CD4-positive, alpha-beta memory T cell (primary cell): ENCODE measurements at places on chromosomes 3 and 15. TPM values are rescaled to one million over a fixed set of nuclear protein-coding genes. Genes with fewer than 3 reads are reported as not detected.

Gene C15orf40
- 47.0 TPM for total RNA-seq

Gene UCN2
- total RNA-seq, result not detected

Gene TWF2
- total RNA-seq, result 69.3 TPM

Gene GNAT1
- not detected for total RNA-seq

Gene LZTFL1
- total RNA-seq, result 10.0 TPM

Gene ZNF80
- total RNA-seq, result 1.1 TPM

Gene TRIM42
- total RNA-seq, result not detected

DNA sequence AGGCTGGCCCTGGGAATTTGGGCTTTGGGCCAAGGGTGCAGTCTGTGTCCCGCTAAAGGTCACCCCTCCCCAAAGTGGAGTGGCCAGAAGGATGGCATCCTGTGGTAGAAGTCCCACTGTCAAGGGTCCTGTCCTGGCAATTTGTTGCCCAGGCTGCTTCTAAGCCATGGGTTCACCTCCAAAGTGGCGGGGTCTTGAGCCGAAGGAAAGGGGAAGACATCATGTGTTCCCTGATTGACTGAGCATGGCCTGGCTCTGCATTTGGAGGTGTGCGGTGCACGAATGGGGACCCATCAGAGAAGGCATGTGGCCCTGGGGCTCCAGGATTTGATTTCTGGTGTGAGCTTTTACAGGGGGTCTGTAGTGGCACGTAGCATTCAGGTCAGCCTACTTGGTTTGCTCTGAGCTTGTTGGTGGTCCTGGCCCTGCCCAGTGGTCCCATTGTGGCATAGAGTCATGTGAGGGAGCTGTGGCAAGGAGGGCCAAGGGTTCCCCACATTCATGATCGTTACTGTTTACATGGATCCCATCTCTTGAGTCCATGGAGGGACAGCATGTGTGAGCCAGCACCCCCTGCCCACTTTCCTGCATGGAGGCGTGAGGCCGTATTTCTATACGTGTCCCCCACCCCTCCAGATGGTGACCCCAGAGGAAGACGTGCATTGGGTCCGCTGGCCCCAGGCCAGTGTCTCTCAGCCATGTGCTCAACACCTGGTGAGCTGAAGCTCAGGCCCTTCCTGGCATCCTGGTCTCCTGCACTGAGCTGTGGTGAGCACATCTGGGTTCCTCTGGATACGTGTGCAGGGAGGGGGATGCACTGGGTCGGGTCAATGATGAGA, 225.1 kb downstream of the SNRPN start:
- H3K4me3 ChIP-seq, result no peak overlapping the region
- no peak for DNase-seq

DNA sequence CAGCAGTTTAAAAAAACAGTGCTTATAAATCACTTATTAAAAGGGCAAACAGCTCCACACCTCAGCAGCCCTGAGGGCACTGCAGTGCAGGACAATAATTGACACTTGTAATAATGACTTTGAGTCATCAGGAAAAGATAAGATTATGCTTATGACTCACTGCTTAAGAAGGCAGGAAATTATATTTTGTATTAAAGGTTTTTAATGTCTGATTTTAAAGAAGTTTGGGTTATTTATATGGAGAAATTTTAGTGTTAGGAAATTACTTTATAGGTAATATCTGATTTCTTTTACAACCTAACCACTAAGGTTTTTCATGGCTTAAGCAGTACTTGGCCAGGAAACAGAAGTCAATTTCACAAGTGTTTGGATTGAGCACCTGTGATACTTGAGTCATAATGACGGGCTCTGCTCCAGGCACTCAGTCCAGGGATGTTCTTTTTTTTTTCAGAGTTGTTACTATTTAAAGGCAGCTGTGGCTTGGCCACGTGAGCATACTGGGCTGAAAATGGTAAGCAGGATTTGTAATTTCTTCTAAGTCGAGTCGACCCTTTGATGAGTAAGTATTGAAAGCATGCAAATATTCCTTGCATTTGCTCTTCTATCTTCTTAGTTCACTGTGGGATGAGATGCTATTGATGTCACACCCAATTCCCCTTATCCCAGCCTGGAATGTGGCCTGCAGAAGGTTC, 21.6 kb upstream of the SLC6A20 start:
- H3K4me3 ChIP-seq, result no peak overlapping the region
- no peaks in the 10 kb centered on the region for H3K36me3 ChIP-seq
- H3K27me3 ChIP-seq, result no peaks in the 10 kb centered on the region
- no peak for DNase-seq

DNA sequence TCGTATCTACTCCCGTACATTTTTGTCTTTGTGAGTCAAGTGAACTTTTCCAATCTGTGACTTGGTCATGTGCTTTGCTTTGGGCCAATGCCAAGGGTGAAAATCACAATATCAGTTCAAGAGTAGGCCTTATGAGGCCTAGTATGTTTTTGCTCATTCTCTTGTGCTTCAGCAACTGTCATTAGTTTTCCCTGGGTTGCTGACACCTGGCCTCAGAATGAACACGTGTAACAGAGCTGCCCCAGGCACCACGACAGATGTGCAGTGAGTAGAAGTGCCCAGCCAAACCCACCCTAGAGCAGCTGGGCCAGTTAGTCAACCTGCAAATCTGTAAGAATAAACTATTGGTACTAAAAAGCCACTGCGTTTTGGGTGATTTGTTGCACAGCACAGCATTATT, 460.3 kb upstream of the WNT5A start:
- H3K27me3 ChIP-seq, result no peaks in the 10 kb centered on the region
- DNase-seq, result no peak
- no peak overlapping the region for H3K27ac ChIP-seq

DNA sequence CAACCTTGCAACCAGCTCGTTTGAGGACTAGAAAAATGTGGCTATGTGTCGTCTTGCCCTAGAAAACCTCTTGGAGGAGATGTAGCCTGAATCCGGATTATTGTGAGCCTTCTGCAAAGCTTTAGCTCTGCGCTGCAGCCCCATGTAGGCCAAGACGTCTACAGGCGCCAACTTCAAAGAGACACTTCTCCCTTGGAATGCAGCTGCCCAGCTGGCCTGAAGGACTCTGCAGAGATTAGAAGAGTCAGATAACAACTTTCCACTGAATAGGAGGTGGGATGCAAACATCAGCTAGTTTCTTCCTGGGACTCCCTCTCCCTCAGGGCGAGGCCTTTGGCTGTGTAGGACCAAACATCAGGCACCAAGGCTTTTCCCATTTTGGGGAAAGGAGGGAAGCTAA, 356.5 kb upstream of the IL12A start:
- H3K27me3 ChIP-seq, result no peaks in the 10 kb centered on the region
- no peaks in the 10 kb centered on the region for H3K36me3 ChIP-seq
- no peak for DNase-seq
- no peak overlapping the region for H3K4me3 ChIP-seq

- peaks cover 46% of the 10 kb centered on the region for H3K4me1 ChIP-seq
- DNase-seq, result no peak
- H3K27me3 ChIP-seq, result no peaks in the 10 kb centered on the region
Measured at GRCh38 chr15:51830276-51830806, 888 bp downstream of the TMOD3 start.

DNA sequence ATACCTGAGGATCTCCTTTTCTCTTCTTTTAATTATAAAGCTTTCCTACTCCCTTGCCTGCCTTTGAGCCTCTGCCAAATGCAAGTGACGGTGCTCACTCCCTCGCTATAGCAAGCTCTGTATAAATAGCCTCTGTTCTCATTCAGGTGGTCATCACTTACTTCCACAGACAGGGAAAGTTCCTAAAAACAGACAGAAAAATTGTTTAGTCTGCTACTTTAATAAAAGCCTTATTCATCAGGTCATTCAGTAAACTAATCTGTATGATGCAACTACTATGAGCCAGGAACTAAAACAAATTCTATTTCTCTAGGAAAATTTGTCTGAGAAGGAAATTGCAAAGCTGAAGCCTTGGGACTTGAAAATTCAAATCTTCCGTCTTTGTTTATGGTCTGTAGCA, 10.2 kb upstream of the DLG1 start:
- no peak for DNase-seq
- no peak overlapping the region for H3K27ac ChIP-seq
- H3K27me3 ChIP-seq, result peaks cover 3% of the 10 kb centered on the region

- no peak overlapping the region for H3K27ac ChIP-seq
- H3K27me3 ChIP-seq, result no peaks in the 10 kb centered on the region
- no peak overlapping the region for H3K4me3 ChIP-seq
- no peaks in the 10 kb centered on the region for H3K4me1 ChIP-seq
- no peak for DNase-seq
- no peaks in the 10 kb centered on the region for H3K36me3 ChIP-seq
Measured at GRCh38 chr3:5980475-5980874, 793.0 kb downstream of the EDEM1 start.

- peaks cover 3% of the 10 kb centered on the region for H3K4me1 ChIP-seq
- no peak overlapping the region for H3K27ac ChIP-seq
- H3K4me3 ChIP-seq, result no peak overlapping the region
- H3K36me3 ChIP-seq, result no peaks in the 10 kb centered on the region
- no peaks in the 10 kb centered on the region for H3K27me3 ChIP-seq
Measured at GRCh38 chr15:62853114-62853840, 189.3 kb upstream of the TPM1 start.

DNA sequence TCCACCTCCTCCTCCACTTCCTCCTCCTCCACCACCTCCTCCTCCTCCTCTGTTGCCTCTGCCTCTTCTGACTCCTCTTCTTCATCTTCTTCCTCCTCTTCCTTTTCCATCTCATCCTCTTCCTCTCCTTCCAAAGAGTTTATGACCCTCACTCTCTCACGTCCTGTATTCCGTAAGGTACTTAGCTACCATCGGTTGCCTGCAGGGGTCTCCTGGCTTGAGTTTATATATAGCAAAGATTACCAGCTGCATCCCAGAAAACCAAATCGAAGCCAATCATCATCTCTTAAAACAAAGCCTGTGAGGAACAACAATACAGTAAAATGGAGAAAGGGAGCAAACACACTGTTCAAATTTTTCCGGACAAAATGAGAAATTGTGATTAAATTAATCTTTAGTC, 317.4 kb downstream of the C3orf38 start:
- no peaks in the 10 kb centered on the region for H3K4me1 ChIP-seq
- H3K27me3 ChIP-seq, result no peaks in the 10 kb centered on the region
- H3K4me3 ChIP-seq, result no peak overlapping the region
- no peak for DNase-seq

DNA sequence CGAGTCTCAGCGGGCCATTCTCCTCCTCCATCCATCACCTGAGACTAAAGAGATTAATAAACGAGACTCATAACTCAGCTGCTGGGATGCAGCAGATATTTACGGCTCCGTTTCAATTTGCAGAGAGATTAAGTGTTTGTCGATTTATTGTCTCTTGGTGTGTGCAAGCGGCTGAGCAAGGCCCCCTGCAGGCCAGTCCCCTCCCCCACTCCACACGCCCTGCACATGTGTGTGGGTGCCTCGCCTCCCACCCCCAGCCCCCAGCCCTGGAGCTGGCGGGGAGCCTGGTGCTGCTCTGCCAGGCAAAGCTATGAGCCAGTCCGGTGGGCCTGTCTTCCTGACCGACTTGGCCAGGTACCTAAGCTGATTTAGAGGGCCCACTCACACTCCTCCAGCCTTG, 63.0 kb downstream of the CYP11A1 start:
- H3K27ac ChIP-seq, result no peak overlapping the region
- H3K4me1 ChIP-seq, result no peaks in the 10 kb centered on the region
- H3K4me3 ChIP-seq, result no peak overlapping the region
- H3K27me3 ChIP-seq, result no peaks in the 10 kb centered on the region
- no peak for DNase-seq

GRCh38 chr15:89971592-89971997, 29.5 kb upstream of the ZNF710 start:
- peak; percentile 21 for DNase-seq
- no peaks in the 10 kb centered on the region for H3K27me3 ChIP-seq
- no peaks in the 10 kb centered on the region for H3K4me1 ChIP-seq

GRCh38 chr15:63928185-63928842, 94.6 kb upstream of the HERC1 start:
- H3K27ac ChIP-seq, result no peak overlapping the region
- H3K4me1 ChIP-seq, result no peaks in the 10 kb centered on the region
- DNase-seq, result no peak
- H3K36me3 ChIP-seq, result no peaks in the 10 kb centered on the region
- H3K4me3 ChIP-seq, result no peak overlapping the region

DNA sequence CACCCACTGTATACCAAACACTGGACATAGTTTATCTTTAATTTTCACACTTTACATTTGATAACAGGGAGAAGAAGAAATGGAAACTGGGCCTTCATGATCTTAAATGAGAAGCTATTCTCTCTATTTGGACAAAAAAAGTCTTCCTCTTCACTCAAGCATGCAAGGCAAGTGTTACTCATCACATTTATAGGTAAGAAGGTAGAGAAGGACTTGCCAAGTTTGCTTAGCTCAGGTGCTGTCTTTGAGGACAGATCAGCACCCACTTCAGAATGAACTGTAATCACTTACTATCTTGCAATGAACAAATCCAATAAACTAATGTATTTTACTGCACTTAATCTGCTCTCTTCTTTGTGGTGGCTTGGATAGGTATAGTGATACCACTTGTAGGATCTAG, 1.1 kb upstream of the MYH15 start:
- no peaks in the 10 kb centered on the region for H3K36me3 ChIP-seq
- no peak overlapping the region for H3K4me3 ChIP-seq
- no peak for DNase-seq
- no peak overlapping the region for H3K27ac ChIP-seq
- H3K4me1 ChIP-seq, result no peaks in the 10 kb centered on the region
- no peaks in the 10 kb centered on the region for H3K27me3 ChIP-seq

DNA sequence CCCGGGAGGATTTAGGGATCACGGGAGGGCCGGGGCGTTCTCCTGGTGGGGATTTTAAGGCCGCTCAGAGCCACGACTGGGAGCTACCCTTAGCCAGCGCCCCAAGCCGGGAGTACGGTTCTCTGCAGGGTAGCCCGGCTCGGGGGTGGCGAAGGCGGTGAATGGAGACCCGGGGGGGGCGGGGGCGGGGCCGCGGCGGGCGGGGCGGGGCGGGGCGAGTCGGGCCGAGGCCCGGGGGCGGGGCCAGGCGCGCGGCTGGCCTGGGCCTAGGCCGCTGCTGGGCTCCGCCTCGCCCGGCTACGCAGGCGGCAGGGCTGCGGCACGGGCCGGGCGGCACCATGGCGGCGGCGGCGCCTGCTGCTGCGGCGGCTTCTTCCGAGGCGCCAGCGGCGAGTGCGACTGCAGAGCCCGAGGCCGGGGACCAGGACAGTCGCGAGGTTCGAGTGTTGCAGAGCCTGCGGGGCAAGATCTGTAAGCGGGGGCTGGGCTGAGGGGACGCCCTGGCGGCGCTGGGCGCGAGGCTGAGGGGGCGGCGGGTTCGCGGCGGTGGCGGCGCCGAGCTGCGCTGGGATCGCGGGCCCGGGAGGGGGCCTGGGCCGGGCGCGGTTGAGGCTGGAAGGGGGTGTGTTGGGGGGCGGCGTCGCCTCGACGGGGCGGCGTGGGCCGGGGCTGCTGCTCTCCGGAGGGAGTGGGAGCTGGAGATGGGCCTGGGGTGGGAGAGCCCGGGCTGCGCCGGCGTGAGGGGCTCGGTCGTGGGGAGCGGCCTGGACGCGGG, at the start of gene RASA2:
TSS of gene RASA2 (plus strand) at position 282 of the 775 bp plus-strand sequence. CDS start at position 339, 57 bp downstream.
- H3K4me3 ChIP-seq, result peak within 1 kb of the TSS; percentile 60
- H3K4me1 ChIP-seq, result peaks cover 56% of the 10 kb centered on the region
- peak within 1 kb of the TSS; percentile 91 for H3K27ac ChIP-seq
- peak; percentile 69 for DNase-seq
- H3K27me3 ChIP-seq, result no peaks in the 10 kb centered on the region

GRCh38 chr15:70835415-70835814, 18.5 kb downstream of the LARP6 start:
- no peak for DNase-seq
- no peak overlapping the region for H3K4me3 ChIP-seq
- no peaks in the 10 kb centered on the region for H3K4me1 ChIP-seq
- H3K27me3 ChIP-seq, result no peaks in the 10 kb centered on the region
- H3K27ac ChIP-seq, result no peak overlapping the region

GRCh38 chr3:192884777-192885773, 32.6 kb downstream of the MB21D2 start:
- DNase-seq, result no peak
- no peak overlapping the region for H3K4me3 ChIP-seq
- peaks cover 38% of the 10 kb centered on the region for H3K4me1 ChIP-seq
- no peaks in the 10 kb centered on the region for H3K36me3 ChIP-seq
